ENCODE measurements at places on chromosomes 16 and 17.
A peak's percentile ranks its signal among the peaks of the same experiment; 100 is the strongest.

GRCh38 chr16:57757326-57757786 lies 21.8 kb downstream of the KATNB1 start:
- DNase-seq: peak; percentile 83

- no peak for DNase-seq
These were observed 375.9 kb downstream of the UTP18 start for GRCh38 chr17:51636291-51636690.

DNA sequence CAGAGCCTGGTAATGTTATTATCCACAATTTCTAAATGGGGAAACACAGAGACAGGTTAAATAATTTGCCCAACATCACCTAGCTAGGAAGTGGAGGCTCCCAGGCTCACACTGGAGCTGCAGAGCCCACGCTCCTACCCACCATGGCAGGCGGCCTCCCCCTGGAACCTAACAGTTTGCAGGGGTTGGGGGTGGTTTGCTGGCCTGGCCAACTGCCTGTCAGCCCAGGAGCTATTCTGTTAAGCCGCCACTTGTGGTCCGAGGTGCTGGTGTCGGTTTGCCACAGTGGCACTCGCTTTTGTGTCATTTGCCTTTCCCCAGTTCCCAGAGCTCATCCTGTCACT lies 3.6 kb downstream of the PRCD start:
- no peak for DNase-seq

- DNase-seq: no peak
These were observed 18.8 kb downstream of the CACNG1 start for GRCh38 chr17:67063141-67063540.

DNA sequence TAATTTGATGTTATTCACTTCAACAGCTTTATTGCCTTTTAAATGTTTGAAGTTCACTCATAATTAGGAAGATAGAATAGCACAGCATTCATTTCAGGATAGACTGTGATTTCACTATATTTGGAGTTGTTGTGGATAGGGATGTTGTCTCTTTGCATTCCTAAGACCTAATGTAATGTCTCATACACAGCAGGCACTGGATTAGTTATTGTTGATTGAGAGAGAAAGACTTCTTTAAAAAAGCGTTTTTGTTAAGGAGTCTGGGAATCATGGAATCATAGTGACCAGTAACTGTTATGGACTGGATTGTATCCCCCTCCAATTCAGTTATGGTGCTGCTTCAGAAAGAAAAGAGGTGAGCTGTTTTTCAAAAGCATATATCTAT lies 122.0 kb downstream of the USP22 start:
- DNase-seq: no peak

DNA sequence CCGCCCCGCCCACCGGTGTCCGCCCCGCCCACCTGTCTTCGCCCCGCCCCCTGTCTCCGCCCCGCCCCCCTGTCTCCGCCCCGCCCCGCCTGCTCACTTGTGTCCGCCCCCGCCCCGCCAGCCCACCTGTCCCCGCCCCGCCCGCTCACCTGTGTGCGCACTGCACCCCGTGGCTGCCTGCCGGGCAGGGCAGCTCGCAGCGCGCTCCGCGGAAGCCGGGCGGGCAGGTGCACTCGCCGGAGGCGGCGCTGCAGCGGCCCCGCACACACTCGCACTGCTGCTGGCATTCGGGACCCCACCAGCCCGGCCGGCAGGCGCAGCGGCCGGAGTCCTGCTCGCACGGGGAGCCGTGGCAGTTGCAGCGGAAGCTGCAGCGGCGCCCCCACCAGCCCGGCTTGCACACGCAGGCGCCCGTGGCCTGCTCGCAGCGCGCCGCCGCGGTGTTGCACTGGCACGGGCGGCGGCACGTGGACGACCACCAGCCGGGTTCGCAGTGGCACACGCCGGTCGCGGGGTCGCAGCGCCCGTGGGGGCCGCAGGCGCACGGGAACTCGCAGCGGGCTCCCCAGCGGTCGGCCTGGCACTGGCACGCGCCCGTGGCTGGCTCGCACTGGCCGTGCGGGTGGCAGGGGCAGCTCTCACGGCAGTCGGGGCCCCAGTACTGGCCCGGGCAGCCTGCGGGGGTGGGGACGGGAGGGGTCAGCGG lies 2.1 kb downstream of the SCARF1 start:
- peak; percentile 45 for DNase-seq
